ENCODE measurements at places on chromosomes 1 and 21. TPM values are rescaled to one million over a fixed set of nuclear protein-coding genes. Genes with fewer than 3 reads are reported as not detected.
A peak's percentile ranks its signal among the peaks of the same experiment; 100 is the strongest.

Gene OR2G6
- not detected for total RNA-seq

Gene GIPC2
- total RNA-seq, result 0.26 TPM

Gene KIRREL1
- not detected for total RNA-seq

Gene UBL4B
- total RNA-seq, result not detected

Gene FBLIM1
- total RNA-seq, result not detected

Gene MAP3K21
- 1.4 TPM for total RNA-seq

DNA sequence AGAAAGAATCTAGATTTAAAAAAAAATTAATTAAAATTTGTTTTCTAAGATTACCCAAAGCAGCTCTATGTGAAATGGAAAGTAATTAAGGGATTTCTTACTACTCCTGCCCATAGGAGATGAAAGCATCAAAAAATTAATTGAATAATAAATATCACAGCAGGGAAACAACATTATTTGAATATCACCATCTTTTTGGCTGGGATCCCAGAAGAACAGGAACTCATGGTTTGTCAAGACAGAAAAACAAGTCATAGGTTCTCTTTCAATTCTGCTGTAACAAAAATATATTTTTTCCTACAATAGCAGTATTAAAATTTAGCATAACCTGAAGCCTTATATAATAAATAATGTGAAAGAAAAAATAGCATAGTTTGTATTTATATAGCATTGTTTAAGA is 1713.4 kb downstream of the NCAM2 start:
- no peak for DNase-seq

DNA sequence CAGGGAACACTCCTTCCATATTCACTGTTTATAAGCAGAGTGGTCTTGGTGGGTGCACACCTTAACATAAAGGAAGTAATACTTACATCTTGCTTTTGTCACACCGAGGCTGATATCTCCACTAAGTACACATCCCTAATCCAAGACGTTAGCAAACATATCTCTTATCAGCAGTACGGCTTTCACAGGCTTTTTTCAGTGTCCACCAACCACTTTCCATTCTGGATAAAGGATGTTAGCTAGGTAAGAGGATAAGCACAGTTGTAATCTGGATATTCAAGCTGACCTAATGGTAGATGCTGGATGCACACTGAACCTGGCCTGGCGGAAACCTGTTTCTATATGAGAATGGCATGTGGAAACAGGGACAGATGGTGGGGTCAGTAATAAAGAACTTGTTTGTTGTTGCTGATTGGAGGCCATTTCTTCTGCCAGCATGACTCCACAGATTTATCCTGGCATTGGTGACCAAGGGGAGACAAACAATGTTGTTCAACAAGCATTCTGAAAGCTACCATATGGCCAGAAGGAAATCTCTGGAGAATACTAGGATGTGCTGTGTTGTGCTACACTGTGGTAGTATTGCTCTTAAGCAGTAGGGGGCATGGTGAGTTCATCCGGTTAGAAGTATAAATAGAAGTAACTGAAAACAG is 416.4 kb downstream of the PTBP2 start:
- peak; percentile 14 for DNase-seq

DNA sequence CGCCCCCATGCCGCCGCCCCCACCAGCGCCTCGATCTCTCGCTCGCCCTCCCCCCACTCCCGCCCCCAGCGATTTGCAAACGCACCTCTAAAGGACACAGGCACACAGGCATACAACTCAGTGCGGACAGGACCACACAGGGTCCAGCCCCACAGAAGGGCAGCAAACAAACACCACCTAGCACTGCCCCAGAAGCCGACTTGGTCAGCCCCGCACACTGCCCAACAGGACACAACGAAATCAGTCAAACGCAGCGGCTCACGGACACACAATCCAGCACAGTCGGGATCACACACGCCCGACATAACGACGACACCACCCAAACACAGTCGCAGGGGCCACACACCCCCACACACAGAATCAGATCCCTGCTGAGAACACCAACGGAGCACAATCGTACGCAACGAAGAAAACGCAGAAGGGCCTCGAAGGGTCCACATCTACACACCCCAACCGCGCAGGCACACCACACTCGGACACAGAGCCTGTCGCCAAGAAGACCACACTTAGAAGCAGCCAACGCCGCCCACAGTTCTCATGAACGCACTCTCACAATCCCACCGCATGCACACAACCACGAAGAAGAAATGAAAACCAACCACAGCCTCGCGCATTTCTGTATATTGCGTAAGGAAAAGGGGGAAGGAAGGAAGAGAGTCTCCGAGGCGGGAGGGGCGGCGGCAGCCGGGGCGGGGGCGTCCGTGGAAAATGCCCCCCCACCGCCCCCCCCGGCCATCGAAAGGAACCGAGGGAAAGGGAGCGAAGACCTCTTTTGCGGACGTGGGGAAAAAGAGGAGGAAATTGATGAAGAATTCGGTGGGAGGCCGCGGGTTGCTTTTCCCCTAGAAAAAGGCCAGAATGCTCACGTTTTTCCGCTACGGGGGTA is 481 bp downstream of the TAL1 start:
- DNase-seq, result peak; percentile 21

GRCh38 chr1:175129182-175129581 is 61.5 kb downstream of the TNN start:
- DNase-seq, result no peak

GRCh38 chr1:167716000-167716271 is 5.8 kb upstream of the MPZL1 start:
- peak; percentile 17 for DNase-seq

GRCh38 chr1:213561870-213562269 is 425.9 kb upstream of the PROX1 start:
- no peak for DNase-seq

DNA sequence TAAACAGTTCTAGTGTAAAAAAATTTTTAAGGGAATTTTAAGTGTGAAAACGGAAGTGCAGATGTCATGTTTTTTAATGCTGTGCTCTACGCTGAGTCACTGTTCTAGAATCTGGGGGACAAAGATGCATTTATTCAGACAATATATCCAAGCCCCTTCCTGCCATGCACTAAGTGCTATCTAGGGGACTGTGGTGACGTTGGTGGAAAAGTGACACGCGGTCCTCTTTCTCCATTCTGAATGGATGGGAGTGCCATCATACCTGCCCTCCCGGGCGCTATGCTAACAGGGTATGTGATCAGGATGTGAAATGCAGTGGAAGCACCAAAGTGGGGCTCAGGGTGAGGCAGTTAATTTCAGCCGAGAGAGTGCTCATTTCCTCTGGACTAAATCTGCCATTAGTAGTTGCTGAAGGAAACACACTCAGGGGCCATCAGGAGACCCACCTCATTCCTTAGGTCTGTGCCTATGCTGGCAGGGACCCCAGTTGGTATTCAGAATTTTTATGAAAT is 6.6 kb downstream of the C1orf226 start:
- DNase-seq, result no peak

- no peak for DNase-seq
These were observed 685.9 kb downstream of the MATN1 start for GRCh38 chr1:30037251-30038118.

DNA sequence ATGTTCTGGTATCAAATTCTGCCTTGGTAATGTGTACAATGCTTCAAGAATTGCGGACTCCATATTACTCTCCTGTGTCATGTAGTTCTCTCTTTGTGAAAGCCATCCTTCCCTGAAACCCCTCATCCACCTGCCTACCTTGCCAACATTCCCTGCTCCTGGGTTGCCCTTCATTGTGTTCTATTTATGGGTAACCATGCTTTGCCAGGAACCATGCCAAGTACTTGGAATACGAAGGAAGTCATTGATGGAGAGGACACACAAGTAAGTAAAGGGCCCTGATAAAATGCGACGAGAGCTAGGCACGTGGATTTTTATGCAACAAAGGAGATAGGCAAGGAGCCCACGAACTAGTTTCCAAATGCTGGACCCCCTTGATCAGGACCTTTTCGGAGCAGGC is 300.8 kb downstream of the DISC1 start:
- no peak for DNase-seq
